NCI-H1092 (cell line): ENCODE measurements at places on chromosomes 11 and 22.

GRCh38 chr11:61507962-61508861, at the start of gene LRRC10B:
TSS of gene LRRC10B (plus strand) at chr11:61508749. CDS start at chr11:61508999, 250 bp downstream.
- DNase-seq, result peak; percentile 78

DNA sequence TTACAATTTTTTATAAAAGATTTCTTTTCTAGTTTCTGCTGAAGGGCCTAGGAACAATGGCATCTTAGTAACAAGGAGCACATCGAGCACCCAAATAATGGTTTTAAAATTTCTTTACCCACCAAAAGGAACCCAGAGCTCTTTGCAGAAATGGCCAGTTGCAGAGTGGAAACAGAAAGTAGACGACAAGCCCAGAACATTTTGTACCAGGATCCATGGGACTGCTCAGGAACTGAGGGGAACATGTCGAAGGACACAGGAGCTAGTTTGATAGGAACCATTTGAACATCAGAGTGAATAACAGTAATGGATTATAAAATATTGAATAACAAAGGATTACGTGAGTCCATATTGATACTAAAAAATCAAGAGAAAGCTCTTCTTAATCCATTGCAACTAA, 17.3 kb downstream of the PANX1 start:
- no peak for DNase-seq

- DNase-seq, result no peak
Observed at GRCh38 chr11:35970445-35970844, 26.6 kb downstream of the LDLRAD3 start.

DNA sequence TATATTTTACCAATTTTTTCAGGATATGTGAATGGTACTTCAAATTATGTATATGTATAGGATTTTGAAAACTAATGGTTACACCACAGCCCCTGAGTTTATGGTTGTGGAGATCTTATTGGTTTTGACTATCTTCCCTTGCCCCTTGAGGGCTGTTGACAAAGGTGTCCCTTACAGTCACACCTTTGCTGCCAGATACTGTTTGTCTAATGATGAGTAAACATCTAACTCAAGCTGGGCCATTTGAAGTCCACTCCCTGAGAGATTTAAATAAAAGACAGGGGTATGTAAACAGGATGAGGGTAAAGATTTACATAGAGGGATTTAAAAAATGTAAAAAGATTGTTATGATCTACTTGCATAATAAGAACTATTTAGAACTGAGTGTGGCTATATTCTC, 38.9 kb upstream of the LUZP2 start:
- no peak for DNase-seq

GRCh38 chr11:106684944-106685343, 333.3 kb downstream of the GUCY1A2 start:
- DNase-seq, result no peak

DNA sequence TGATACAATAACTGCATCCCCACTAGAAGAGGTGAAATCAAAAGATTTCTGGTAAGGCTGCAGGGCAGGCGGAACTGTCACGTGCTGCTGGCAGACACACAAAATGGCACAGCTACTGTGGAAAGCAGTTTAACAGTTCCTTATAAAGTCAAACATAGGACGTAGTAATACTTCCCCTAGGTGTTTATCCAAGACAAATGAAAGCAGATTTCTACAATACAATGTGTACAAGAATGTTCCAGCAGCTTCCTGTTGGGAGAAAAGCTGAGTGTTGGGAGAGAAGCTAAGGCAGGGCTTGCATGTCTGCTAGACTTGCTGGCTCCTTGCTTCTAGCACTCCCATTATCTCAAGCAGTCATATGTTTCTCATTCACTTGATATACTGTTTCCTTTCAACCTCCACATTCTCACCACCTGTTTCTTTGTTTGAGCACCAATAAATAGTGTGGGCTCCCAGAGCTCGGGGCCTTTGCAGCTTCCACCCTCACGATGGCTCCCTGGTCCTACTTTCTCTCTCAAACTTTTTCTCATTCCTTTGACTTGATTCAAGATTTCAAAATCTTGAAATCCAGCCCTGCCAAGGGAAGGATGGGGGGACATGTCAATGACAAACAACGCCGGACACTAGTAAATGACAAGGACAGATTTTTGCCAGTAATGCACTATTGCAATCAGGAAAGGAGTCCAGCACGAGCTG, 21.2 kb upstream of the IL17RA start:
- DNase-seq, result no peak

DNA sequence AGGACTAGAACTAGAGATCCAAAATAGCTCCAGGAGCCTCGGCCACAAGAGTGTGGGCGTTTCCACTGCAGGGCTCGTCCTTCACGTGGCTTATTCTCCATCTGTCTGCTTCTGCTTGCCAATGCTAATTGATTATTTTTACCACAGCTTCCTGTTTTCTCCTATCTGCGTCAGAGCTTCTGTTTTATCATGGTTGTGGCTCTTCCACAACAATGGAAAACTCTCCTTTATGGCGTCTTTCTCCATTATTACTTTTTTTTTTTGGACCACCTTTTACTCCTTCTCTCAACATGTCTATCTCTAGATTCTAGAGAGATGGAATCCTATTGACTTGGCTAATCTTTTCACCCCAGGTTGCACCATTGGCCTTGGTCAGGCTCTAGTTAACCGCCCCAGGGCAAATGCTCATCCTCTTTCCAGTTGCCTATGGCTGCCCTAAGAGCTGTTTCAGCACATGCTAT, 25.9 kb downstream of the CAT start:
- DNase-seq, result no peak

GRCh38 chr11:114551060-114551459, 8.6 kb downstream of the NXPE1 start:
- no peak for DNase-seq

GRCh38 chr11:2864901-2865300, 20.7 kb downstream of the CDKN1C start:
- DNase-seq, result no peak

DNA sequence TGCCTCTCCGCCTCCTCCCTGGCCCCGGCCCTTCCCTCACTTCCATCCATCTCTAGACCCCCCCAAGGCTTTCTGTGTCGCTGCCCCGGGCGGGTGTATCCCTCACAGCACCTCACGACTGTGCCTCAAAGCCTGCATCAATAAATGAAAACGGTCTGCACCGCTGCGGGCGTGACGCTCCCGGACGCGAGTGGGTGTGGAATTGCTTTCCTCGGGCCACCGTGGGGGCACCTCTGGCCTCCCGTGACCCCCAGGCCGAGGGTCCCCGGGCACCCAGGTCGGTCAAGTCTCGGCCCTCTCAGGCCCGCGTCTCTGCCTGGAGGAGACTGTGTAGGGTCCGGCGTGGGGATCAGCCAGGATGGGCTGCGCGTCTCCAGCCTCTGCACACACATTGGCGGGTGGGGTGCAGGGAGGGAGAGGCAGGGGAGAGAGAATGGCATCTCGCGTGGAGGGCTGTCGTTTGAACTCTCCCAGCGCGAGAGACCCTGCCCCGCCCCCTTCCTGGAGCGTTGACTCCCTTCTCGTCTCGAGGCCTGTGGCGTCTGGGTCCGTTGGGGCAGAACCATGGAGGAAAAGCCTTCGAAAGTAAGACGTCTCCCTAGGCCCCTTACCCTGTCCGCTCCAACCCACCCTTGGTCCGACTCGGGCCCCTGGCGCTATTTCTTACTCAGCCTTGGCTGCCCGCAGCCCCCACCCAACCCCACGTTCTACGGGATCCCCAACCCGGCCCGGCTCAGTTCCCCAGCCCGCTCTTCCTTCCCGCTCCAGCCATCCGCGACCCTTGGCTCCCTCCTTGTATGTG, at the start of gene CATSPERZ:
CATSPERZ (plus strand) TSS at position 512 of the 802 bp plus-strand sequence; CDS start at position 565, 53 bp downstream.
- DNase-seq, result no peak

DNA sequence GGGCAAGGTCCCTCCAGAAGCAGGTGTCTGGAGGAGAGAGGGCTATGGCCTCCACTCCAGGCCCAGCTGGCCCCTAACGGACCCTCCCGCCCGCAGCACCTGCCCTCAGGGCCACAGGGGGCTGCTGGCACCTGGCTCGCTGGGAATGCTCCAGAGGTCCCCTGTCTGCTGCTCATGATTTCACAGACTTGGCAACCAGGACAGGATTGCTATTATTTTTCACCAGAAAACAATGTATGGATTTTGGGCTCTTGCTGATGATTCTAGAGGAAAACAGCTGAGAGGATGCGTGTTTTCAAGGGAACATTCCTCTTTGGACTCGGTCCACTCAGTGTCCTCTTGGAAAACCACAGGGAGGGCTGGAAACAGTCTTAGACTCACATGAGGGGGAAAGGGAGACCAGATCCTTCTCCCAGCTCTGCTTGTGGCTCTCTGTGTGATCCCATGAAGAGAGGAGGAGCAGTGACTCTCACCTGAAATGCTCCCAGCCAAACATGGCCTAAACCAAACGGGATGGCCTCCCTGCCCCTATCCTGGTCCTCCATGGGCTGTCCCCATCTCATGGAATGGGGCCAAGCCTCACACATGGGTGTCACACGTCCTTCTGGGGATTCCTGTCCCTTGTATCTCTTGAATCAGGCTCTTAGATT, 15.8 kb downstream of the MYEOV start:
- DNase-seq, result no peak

- no peak for DNase-seq
Observed at GRCh38 chr11:21121991-21122390, 452.6 kb downstream of the NELL1 start.

DNA sequence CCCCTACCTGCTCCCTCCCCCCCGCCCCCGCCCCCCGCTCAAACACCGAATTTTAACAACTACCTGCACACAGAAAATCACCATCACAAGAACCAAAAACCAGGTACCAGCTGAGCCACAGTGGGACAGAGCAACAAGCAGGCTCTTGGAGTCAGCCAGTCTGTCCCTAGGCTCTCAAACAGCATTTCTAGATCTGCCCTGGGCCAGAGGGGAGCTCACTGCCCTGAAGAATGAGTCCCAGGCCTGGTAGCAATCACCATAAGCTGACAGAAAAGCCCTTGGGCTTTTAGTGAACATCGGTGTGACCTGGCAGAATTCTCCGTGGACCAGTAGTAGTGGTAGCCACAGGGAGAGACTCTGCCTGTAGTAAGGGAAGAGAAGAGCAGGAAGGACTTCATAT, 58.3 kb downstream of the C11orf87 start:
- DNase-seq, result no peak

DNA sequence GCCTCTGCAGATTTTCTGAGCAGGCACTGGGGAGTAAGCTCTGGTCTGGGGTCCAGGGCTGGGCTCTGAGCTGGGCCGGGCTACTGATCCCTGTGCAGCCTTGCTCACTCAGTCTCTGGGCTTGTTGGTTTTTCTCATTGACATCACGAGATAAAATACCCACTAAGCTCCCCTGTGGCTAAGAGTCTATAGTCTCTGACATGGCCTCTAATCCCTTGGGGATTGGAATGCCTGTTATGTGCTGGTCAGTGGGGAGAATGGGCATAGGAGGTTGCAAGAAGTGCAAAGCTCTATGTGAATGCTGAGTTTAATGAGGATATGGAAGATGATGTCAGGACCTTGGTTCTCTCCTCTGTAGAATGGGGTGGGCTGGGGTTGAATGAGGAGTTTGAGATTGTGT, 23.3 kb downstream of the ELF5 start:
- no peak for DNase-seq

GRCh38 chr11:41175304-41175972, 284.0 kb downstream of the LRRC4C start:
- DNase-seq, result no peak

GRCh38 chr11:16924826-16925560, 89.2 kb downstream of the PLEKHA7 start:
- DNase-seq, result peak; percentile 8

GRCh38 chr11:26227301-26227746, 104.6 kb upstream of the ANO3 start:
- DNase-seq, result no peak

DNA sequence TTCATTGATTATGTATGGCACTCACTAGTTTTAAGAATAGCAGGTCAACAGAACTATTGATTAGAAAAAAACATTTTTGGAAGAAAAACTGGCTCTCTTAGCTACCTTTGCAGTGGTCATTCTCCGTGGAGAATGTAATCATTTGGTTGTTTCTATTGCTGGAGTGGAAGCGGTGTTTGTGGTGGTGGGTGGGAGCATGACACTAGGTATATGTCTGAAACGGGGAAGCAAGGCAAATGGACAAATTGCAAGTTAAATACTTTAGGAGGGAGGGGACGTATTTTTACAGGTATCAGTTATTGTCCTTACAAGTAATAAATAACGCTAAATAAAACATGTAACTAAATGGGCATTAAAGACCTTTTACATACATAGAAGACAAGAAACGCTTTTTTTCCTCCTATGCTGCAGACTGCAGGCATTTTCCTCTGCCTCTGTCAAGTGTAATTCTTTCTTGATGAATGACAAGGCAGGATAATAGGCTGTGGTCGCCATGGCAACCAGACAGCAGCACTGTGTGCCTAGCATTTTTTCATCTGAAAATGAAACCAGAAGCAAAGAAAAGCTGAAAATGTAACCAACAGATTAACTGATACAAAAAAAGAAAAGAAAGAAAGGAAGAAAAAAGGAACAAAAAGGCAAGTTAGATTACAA, 46.2 kb downstream of the BLID start:
- DNase-seq, result peak; percentile 18

DNA sequence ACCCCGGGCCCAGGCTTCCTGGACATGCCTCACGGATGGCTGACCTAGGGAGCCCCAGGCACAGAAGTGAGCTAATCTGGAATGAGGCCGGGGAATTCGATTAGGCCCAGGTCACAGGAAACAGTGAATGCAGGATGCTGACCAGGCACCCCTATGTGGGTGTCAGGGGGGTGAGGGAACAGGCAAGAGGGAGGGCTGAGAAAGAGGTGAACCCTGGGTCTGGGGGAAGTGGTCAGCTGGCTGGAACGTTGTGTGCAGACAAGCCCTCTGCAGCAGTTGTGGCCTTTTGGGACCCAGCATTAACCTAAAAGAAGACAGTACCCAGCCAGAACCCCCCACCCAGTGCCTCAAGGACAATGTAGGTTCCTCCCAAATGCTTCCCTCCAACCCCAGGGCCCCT, 8.1 kb downstream of the SERHL2 start:
- no peak for DNase-seq

DNA sequence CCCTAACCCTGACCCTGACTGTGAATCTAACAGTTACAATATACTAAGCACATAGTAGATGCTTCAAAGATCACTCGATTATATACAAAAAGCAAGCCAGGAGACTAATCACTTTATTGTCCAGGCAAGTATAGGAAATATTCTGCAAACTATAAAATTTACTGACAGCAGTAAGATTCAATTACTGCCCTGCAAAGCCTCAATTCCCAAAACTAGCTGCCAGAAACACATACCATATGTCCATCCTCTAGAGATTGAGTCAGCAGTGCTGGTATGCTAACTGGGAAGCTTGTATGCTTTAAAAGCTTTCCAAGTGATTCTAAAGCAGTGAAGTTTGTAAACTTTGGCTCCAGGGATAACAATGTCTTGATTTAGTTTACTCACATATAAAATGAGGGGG, 26.1 kb downstream of the CSTF3 start:
- DNase-seq, result no peak

- no peak for DNase-seq
Observed at GRCh38 chr11:67418476-67419281, 3.2 kb downstream of the CARNS1 start.
